T-helper 17 cell (primary cell): ENCODE measurements at places on chromosomes 11 and 22. TPM values are rescaled to one million over a fixed set of nuclear protein-coding genes. Genes with fewer than 3 reads are reported as not detected.

DNA sequence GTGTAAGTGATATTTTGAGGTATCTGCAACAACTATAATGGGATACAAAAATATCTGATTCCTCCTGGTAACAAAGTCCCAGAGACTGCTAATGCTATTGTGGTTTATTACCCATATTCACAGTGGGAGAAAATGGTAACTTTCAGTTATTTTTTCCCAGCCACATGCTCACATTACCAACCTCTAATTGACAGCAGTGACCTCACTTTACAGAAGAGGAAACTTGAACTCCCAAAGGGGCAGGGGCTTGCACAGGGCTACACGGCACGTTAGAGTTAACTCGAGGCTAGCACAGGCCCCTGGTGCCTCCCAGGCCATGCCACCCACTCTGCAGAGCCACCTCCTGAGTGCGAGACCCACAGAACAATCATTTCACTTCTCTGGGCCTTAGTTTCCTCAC is 132.4 kb downstream of the TENM4 start:
- DNase-seq: no peak

GRCh38 chr11:84824624-84825023 is 802.5 kb downstream of the DLG2 start:
- DNase-seq: no peak

DNA sequence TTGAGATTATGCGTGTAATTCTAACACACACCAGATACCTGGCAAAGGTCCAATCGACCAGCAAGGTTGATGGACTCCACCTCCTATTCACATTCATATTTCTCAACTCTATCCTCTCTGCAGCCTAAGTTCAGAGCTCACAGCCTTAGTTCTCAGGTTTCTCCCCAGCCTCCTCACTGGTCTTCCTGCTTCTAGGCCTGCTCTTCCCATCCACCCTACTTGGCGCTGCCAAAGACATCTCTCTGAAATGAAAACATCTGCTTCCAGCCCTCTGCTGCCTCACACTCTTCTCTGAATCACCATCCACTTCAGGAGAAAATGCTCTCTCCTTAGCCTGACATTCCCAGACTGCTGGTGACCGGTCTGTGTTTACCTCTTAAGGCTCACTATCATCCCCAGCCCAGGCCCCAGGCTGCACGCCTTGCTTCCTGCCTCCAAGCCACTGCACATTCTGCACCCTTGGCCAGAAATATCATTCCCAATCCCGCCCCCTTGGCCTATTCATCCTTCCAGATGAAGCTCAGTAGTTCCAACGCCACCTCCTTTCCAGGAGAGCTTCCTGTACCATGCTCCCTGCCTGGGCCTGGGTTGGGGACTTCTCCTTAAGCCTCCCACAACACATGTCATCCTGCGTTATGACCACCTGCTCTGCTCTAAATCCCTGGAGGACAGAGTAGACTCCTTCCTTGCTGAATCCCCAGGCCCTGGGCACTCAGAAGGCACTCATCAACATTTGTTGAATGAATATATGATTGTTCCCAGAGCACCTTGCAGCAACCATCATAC is 3.5 kb downstream of the ARRB1 start:
- DNase-seq: no peak

Gene RFPL1
- not detected for total RNA-seq
